ENCODE measurements at places on chromosomes 6 and 20.

DNA sequence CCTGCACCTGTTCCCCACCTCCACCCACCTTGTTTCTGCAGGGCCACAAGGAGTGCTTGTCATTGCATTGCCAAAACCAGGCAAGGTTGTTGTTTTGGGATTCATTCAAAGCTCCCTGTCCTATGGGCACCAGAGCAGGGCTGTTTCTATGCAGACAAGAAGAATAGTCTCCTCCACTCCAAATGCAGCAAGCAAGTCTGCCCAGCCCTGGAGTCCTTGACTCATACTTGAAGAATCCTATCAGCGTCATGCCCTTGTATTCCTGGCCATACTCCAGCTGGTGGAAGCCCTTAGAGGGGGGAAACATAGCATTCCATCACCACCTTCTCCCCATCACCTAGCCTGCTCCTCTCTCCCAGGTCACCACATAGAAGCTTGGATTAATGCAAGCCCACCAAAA lies 145.3 kb upstream of the ECI2 start:
- peak; percentile 99 for DNase-seq

GRCh38 chr6:12371151-12371550 lies 81.0 kb downstream of the EDN1 start:
- peak; percentile 44 for DNase-seq

DNA sequence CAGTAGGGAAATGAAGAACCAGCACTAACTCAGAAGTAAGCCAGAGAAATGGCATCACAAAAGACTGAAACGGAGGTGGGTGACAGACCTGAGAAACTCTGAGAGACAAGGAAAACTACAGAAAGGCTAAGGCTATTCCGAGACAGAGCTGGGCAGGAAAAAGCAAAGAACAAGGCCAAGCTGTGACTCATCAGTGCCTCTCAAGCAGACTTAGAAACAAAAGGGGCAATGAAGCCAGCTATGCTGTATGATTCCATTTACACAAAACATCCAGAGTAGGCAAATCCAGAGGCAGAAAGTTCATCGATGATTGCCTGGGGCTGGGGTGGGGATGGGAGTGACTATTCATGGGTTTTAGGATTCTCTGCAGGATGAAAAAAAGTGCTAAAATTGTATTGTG lies 50.0 kb downstream of the SLC23A2 start:
- peak; percentile 83 for DNase-seq

DNA sequence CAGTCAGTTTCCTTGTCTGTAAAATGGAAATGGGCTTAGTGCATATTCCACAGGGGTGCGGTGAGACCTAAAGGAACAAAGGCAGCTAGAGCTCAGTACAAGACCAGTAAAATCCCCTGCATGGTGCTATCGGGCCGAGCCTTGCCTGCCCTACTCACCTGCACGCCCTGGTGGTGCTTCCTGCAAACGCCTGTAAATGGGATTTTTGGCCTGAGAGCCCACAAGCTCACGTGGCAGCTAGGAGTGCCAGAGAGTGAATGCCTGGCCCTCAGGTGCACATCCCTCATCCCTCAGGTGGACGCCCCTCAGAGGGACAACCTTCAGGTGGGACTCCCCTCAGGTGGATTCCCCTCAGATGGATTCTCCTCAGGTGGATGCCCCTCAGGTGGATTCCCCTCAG lies 48.0 kb upstream of the VSX1 start:
- DNase-seq, result no peak

DNA sequence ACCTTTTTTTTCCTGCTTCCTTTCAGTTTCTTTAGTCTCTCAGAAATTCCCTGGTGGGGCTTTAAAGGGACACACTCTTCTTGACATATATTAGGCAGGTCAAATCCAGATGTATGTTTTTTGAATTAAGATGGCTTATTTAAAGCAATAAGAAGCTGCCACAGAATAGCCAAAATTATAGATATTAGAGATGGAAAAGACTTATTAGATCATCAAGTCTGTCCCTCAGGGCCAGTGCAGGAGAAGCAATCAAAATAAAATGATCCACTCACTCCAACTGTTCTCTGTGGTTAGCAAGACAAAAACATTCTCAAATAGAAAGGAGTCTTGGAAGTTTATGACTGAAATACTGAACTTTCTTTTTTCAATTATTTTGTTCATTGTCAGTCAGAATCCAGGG lies 462.8 kb downstream of the CDC5L start:
- DNase-seq, result no peak

GRCh38 chr6:111274593-111275217 lies 187.4 kb downstream of the SLC16A10 start:
- peak; percentile 15 for DNase-seq
